ENCODE measurements at places on chromosomes 12 and 14.

GRCh38 chr12:6573001-6573400 lies 4.9 kb upstream of the NOP2 start:
- no peak for DNase-seq

- no peak for DNase-seq
Observed at GRCh38 chr14:68880581-68881105, 87.8 kb upstream of the ZFP36L1 start.

DNA sequence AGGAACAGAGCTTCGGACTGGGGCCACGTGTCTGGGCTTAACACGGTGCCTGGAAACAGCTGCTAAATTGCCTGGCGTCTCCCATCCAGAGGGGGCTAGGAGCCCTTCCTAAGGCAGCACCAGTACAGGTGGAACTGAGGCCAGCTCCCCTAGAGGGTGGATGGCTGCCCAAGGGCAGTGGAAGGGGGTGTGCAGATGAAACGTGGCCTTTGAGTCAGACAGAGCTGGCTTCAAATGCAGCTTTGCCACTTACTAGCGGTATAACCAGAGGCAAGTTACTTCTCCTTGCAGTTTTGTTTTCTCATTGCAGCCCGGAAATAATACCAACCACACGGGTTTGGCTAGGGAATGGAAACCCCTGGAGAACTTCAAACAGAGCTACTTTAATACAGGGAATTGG lies 59.3 kb upstream of the SLC24A4 start:
- DNase-seq, result no peak

- DNase-seq, result no peak
Observed at GRCh38 chr14:29035134-29035533, 268.5 kb downstream of the FOXG1 start.

- no peak for DNase-seq
Observed at GRCh38 chr14:97704316-97704885, 907.2 kb downstream of the VRK1 start.

- no peak for DNase-seq
Observed at GRCh38 chr12:45235087-45236025, 19.5 kb downstream of the ANO6 start.

DNA sequence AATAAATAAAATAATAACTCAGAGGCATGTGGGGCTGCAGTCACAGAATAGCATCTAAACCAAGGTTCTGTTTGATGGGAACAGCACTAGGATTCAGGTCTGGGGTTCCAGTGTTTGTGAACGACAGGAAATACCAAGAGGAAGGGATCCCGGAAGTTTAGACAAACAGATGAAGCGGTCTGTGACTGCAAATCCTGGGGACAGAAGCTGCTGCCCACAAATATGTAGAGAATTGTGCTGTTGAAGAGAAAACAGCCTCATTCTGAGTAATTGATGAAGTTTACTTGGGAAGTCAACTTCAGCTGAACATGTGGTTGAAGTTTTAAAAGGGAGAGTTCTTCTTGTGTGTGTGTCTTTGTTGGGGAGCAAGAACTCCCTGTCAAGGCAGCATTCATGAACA lies 98.4 kb upstream of the TBX5 start:
- DNase-seq, result no peak

DNA sequence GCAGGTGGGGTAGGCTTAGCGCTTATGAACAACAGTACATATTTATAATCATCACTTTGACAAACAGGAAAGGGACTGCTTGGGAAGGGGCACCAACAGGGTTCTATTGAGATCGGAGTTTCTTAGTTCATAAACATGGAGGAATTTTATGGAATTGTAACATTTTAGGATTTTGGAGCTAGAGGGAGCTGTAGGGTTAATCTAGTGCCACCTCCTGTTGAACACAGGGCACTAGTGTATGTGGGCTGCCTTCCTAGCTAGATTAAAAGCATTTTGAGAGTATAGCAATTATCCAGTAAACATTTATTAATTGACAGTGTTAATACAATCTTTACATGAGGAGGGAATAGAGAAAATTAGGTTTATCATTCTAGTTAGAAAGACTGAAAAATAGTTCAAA lies 23.1 kb upstream of the TBC1D30 start:
- no peak for DNase-seq

GRCh38 chr12:51867371-51867770 lies 18.9 kb upstream of the FIGNL2 start:
- DNase-seq, result no peak

- DNase-seq, result no peak
Observed at GRCh38 chr14:90511795-90512328, 115.0 kb downstream of the CALM1 start.

DNA sequence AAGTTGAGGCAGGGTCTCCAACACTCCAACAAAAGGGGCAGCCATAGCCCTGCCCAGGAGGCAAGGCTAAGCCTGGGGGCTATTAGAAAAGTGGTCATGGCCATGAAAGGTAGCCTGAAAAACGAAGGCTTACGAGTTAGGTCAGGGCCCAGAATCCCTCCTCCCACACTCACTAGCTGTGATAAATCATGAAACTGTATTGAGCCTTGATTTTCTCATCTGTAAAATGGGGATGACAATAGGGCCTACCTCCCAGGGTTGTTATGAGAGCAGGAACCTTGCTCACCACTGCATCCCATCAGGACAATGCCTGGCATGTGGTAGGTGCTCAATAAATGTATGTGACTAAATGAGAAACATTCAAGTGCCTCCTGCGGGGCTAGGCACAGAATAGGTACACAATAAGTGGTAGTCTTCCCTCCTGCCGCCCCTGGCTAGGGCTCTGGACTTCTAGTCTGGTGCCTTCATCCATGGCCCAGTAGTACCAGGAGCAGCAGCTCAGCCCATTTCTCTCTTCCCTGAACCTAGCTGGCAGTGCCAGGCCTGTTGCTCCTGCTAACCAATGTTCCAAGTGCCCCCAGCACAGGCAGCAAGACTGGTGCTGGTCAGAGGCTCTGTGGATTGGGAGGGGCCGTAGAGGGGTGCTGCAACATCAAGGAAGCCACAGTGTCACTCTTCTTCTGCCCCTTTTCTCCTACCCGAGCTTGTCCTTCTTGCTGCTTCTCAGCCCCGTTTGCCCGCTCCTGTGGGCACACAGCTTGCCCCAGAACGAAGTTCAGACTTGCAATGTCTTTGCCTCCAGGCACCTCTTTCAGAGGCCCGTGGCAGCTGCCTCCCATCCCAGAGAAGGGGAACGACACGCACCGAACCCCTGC lies 7.8 kb downstream of the PGF start:
- DNase-seq, result no peak

DNA sequence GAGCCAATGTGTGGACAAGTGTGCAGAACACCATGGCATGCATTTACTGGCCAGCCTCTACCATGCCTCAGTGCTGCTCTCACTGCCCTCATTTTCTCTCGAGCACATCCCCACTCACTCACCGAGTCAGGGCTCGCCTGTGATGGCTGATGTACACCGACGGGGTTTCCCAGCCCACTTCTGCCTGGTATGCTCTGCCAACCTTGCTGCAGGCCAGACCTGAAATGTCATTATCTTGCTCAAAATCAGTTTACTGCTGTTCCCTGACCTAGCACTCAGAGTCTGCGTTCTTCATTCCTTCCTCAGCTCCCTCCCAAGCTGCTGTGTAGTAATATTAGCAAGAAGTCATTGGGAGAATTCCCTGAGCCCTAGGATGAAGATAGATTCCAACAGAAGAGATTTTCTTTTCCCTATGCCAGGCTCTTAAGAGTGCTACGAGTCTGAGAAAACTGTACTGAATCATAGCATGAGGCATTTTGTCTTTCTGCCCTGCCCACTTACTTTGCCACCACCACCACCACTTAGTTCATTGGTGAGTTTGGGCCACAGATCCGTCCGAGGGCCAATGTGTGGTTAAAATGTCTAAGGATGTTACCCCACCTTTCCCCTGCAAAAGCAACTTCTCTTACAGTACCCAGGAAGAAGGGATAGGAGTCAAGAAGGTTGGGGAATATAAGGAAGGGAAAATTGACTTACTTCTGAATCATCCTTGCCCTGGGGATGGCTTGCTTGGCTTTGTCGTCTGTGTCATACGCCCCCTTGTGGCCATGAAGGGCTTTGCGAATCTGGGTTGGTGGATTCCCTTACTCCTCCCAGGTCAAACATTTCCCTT lies 51.0 kb downstream of the BMAL2 start:
- peak; percentile 43 for DNase-seq

DNA sequence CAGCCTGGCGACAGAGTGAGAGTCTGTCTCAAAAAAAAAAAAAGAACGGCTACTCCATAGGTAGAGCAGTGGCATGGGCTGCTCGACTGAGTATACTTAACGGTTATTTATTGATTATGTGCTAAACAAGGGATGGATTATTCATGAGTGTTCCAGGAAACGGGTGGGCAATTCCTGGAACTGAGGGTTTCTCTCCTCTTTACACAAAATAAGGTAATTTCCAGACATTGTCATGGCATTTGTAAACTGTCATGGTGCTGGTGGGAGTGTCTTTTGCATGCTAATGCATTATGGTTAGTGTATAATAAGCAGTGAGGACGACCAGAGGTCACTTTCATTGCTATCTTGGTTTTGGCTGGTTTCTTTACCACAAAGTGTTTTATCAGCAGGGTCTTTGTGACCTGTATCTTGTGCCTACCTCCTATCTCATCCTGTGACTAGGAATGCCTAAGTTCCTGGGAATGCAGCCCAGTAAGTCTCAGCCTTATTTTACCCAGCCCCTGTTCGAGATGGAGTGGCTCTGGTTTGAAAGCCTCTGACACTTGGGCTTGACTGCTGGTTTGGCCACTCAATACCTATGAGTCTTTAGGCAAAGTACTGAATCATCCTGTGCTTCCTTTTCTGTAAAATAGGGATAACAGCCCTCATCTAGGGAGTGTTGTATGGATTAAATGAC lies 3.2 kb downstream of the DGLUCY start:
- DNase-seq, result no peak

DNA sequence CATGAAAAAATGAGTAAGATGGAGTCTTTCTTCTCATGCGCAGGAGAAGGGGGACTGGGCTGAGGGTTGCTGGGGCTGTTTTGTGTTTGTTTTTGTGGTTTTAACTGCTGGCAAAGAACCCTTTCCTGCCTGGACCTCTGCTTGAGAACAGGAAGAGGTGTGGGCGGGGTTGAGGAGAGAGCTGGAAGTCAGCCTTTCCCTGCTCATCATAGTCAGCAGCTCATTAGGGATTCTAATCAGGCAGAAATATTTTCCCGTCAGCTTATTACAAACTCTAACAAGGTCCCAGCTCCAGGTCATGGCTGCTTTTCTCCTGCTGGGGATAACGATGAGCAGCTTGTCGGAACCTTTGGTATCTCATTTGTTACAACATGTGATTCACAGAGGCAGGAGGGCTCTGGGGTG lies 185.0 kb upstream of the NRXN3 start:
- DNase-seq, result no peak

DNA sequence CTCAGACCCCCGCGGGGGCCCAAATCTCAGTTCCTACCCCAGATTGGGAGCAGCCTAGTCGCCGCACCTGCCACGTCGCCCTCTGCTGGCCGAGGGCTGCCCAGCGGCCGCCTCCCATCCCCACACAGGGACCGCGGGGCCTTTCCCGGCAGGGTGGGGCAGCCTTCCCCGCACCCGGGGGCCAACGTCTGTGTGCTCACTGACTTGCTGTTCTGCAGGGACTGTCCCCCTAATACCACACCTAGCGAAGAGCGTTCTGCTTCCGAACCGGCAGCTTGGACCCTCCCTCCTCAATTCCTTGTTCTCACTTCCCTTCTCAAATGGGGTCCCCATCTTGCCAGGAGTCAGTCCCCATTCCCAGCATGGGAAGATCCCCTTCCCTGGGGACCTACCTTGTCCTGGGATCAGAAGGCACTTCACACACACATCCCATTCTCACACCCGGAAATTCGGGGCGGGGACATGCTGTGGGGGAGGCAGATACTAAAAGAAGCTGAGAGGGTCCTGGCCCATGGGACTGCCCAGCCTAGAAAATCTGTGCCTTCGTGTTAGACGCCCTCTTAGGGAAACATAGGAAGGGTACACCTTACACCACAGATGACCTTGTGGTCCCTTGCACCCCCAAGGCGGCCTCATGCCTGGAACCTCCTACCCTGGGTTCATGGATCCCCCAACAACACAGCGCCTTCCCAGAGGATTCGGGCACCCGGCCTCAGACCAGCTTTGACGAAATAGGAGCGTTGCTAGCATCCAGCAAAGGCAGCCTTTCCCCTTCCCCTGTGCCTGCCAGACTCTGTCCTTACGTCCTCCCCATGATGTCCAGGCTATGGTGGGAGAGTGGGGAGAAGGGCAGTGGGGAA lies 16.4 kb downstream of the ACVRL1 start:
- DNase-seq, result peak; percentile 45

- no peak for DNase-seq
Observed at GRCh38 chr14:33486332-33486890, 464.5 kb downstream of the EGLN3 start.

- no peak for DNase-seq
Observed at GRCh38 chr12:2552000-2552756, 242.6 kb upstream of the FKBP4 start.

GRCh38 chr12:57452181-57452936 lies 2.7 kb upstream of the INHBE start:
- DNase-seq, result no peak

DNA sequence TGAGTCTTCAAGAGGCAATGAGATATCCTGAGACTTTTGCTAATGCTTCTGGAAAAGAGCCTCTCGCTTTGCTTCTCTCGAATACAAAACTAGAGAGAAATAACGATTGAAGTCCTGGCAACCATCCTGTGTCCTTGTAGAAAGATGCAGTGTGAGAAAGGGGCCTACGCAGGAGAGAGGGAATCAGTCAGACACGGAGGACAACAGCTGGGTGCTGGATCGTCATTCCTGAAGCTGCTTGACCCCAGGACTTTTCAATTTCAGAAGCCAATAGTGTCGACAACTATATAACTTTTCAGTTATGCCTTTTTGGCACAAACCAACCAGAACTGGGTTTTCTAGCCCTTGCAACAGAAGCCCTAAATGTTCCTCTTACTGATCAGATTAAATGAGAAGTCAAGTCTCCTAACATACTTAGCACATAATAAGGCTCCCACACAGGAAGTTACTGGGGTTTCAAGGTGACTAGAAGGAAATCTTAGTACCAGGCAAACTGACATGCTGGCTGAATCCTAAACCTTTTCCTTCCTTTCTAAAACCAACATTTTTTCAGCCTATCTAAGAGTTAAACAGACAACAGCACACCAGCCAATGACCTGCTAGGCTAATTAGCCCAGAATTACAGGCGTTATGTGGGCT lies 755.6 kb downstream of the MED13L start:
- no peak for DNase-seq

DNA sequence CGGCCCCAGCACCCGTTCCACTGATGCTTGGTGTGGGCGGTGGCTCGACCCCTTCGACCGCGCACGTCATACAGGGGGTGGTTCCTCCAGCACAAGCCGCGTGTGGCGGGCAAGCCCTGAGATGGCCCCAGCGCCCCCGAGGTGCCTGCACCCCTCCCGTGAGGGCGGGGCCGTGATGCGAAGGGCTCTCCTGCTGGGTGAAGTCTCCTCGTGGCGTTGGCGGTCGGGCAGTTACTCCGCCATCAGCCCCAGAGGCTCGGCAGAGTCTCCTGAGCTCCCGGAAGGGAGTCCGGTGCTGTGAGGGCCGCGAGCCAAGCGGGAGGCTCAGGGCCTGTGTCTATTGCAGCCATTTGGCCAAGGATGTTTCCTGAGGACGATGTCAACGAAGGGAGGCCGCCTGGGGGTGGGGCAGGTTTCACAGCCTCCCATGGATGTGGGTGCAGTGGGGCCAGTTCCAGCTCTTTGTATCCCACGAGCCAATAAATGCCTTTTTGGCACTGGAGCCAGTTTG lies 78.1 kb upstream of the GALNT9 start:
- no peak for DNase-seq

GRCh38 chr12:57872362-57872761 lies 25.8 kb upstream of the CTDSP2 start:
- no peak for DNase-seq
